Stimulated activated naive CD4-positive, alpha-beta T cell treated with Interleukin-2 at 50 U/mL for 16 hours (primary cell): ENCODE measurements at places on chromosomes 1 and 21.

DNA sequence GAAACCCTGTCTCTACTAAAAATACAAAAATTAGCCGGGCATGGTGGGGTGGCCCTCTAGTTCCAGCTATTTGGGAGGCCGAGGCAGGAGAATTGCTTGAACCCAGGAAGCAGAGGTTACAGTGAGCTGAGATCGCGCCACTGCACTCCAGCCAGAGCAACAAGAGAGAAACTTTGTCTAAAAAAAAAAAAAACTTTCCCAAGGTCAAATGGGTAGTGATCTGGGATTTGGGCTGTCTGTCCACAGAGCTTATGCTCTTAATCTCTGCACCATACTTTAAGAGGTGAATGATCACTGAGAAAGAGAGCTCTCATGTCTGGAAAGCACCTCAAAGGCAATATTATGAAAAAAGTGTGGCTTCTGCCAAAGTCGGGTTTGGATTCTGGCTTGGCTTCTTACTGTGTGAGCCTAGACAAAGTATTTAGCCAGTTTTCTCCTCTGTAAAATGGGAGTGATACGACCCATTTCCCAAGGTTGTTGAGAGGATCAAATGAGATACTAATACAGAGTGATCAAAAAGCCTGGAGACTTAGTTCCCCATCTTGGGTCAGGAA lies 34.4 kb downstream of the ATP2B4 start:
- DNase-seq, result no peak

GRCh38 chr1:84687714-84688462 lies 2.4 kb downstream of the SSX2IP start:
- DNase-seq, result no peak

- no peak for DNase-seq
Observed at GRCh38 chr1:96240438-96240837, 481.1 kb upstream of the PTBP2 start.

- peak; percentile 57 for DNase-seq
Observed at GRCh38 chr1:34742667-34743270, 12.1 kb upstream of the GJB5 start.

- no peak for DNase-seq
Observed at GRCh38 chr1:102470767-102471166, 474.0 kb upstream of the OLFM3 start.

DNA sequence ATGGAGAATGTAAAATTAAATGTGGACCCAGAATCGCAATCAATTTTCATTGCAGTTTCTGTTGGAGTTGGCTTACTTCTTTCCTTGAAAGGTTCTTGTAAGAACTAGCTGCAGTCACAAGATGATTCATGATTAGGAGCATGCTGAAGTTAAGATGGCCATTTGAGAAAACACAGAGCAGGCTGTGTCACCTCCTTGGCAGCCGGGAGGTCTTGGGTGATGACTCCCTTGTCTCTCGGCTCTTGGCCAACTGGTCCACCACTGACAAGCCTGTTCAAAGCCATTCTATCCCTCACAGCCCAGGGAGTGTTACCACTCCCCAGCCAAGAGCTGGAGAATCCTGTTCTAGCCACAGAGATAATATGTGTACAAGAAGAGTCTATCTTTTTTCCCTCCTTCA lies 40.6 kb downstream of the OPTC start:
- DNase-seq, result no peak

- DNase-seq, result no peak
Observed at GRCh38 chr1:172455451-172455850, 11.6 kb upstream of the PIGC start.

DNA sequence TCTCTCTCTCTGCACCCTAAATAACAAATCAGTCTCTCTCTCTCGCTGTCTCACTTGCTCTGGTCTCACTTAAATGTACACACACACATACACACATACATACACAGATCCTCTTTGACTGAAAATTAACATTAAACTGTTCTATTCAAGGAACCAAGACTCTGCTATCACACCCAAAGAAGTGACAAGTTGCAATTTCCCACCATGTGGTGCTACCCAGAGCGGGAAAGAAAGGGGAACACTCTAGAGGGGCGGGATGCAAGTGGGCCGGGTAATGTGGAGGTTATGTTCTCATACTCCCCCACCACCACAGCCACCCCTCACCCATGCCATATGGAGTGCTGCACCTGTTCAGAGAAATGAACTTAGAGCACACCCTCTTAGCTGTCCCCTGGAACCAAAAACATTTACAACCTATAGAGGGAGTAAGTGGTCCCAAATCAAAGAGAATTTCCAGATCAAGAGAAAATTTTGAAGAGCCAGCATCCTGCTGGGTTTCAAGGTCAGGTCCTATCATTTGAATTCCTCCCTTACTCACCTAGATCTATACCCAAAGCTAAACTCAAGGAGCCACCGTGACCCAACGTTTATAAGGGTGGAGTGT lies 319.4 kb downstream of the BRINP2 start:
- DNase-seq, result no peak

DNA sequence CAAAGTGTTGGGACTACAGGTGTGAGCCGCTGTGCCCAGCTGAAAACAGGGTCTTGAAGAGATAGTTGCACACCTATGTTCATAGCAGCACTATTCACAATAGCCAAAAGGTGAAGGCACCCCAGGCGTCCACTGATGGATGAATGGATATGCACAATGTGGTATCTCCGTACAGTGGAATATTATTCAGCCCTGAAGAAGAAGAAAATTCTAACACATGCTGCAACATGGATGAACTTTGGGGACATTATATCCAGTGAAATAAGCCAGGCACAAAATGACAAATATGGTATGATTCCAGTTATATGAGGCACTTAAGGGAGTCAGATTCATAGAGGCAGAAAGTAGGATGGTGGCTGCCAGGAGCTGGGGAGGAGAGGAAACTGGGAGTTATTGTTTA lies 137.6 kb upstream of the WNT4 start:
- DNase-seq, result no peak

GRCh38 chr1:155272466-155273342 lies 600 bp downstream of the CLK2 start:
- DNase-seq, result no peak

DNA sequence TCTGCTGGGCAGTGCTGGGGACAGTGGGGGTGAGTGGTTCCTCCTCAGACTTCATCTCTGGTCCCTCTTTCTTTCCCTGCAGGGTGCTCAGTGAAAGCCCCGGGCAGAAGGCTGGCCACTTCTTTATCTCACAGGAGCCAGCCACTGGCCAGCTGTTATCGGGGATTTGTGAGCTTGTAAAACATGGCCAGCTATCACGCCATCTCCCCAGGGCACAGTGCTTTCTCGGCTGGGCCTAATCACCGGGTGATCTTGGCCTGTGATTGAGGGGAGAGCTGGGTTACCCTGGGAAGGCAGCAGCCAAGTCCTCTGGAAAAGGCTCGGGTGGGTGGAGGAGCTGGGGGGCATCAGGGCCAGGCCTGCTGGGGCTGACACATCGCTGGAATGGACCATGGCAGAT lies 83.0 kb downstream of the IGSF21 start:
- DNase-seq, result no peak

DNA sequence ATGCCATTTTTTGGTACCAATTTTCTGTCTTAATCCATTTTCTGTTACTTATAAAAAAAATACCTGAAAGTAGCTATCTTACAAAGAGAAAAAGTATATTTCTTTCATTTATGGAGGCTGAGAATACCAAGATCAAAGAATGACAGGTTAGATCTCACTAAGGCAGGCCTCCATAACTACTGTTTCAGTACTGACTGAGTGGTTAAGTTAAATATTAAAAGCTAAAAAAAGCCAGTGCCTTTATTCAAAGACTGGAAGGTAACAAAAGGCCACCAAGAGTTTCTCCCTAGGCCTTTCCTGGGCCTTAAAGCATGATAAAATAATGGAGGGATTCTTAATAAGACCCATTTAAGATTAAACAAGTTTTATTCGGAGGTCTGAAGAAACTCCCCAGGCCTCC lies 687.7 kb upstream of the ADGRL4 start:
- no peak for DNase-seq

- DNase-seq, result no peak
Observed at GRCh38 chr1:16047791-16048475, 4.4 kb downstream of the CLCNKB start.

DNA sequence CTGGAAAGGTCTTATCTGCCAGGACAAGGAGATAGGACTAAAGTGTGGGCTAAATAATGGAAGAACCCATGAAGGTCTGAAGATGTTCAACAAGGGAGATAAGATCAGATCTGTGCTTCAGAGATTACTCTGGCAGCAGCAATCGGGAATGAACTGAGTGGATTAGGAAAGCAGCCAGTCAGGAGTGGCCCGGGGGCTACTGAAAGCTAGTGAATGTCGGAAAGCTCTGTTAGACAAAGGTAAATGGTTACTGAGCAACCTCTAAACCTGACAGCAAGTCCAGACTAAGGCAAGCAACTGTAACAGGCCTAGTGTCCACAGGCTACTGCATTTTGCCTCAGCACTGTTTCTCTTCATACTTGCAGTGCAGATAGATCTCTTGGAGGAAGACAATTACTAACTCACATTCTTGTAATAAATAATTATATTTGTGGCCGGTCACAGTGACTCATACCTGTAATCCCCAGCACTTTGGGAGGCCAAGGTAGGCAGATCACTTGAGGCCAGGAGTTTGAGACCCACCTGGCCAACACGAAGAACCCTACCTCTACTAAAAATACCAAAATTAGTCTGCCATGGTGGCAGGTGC lies 12.5 kb downstream of the IQGAP3 start:
- no peak for DNase-seq
